Hepatic stellate cell (primary cell): ENCODE measurements at places on chromosomes 1 and 21.

DNA sequence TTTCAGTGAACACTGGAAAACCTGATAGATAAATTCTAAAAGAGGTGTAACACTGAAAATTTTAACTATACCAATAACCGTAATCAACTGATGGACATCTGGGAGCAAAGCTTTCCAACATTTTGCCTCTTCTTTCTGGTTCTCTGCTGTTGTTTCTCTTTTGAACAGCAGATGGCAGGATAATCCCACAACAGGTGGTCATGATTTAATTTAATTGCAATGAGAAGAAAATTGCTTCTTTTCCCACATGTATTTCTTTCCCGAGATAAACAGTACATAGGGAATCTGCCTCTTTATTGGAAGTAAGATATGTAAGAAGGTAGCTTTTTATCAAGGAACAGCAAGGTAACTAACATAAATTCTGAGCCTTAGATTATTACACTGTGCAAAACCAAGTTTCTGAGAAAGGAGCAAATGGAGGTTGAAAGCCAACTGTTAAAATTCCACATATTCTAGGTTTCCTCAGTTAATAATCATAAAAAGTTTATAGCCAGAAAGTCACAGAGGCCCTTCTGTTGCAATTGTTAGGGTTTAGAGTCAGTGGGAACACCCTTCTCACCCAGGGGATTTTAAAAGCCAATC, 72.9 kb downstream of the RPS6KA1 start:
- DNase-seq = no peak

GRCh38 chr1:228464487-228464983, 22.6 kb upstream of the RNF187 start:
- peak; percentile 42 for DNase-seq

GRCh38 chr1:237316352-237316751, 274.4 kb downstream of the RYR2 start:
- no peak for DNase-seq

GRCh38 chr1:3360646-3361257, 93.7 kb upstream of the ARHGEF16 start:
- no peak for DNase-seq

- DNase-seq = no peak
These were observed 32.8 kb upstream of the NRIP1 start for GRCh38 chr21:15097580-15097979.

DNA sequence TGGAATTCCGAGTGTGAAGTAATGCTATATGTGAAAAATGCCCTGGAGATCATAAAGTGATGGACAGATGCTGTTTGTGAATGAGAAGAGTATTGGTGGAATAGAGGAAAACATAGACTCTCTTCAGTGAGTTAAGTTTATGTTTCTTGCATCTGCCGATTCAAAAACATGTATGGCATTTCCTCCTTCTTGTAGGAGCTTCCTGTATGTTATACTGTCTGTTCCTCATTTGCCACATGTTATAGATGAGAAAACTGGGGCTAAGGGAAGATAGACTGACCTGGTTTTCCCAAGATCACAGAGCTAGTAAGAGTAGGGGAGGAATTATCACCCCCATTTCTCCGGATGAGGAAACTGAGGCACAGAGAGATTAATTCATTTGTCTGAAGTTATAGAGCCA, 41.1 kb upstream of the IL20 start:
- no peak for DNase-seq

DNA sequence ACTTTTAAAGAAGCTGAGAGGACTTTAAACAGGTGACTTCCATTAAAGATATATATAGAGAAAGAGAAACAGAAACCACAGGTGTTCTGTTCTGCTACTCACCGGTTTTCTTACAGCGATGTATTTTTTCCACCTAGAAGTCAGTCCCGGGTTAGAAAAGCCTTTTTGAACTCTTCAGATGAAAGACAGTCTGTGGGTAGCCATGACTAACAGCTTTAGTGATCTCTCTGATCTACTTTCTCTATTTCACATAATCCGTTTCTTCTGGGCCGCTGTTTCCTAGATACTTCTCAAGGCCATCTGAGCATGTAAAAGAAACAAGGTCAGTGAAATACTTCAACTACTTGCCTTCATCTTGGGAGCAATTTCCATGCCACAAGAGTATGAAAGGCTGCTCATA, 25.1 kb downstream of the WDR64 start:
- DNase-seq = no peak

- DNase-seq = no peak
These were observed 529.5 kb downstream of the COL11A1 start for GRCh38 chr1:102578804-102579203.

- DNase-seq = no peak
These were observed 562 bp downstream of the SYTL1 start for GRCh38 chr1:27342391-27342777.

- DNase-seq = no peak
These were observed 132.6 kb upstream of the L1TD1 start for GRCh38 chr1:62062087-62062486.

DNA sequence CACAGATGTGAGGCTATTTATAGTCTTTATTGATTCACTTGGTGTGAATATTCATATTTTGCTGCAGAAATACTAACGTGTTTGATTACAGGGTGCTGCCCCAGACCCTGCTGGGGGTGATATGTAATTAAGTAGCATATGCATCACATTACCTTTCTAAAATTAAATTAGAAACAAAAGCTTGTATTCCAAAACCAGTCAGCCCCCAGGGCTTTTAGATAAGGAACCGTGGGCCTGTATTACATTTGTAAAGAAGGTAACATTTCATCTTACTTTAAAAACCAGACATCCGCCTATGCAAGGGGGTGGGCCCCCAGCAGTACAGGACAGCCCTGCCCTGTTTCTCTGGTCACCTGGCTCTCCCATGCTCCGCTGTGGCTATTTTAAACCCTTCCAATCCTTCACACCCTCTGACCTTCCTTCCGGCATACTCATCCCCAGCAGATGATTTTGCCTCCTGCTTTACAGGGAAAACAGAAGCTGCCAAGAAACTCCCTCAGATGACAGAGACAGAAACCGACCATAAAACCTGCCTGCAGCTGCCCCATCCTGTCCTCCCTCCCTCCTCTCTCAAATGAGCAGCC, 22.0 kb upstream of the KCNC4 start:
- peak; percentile 63 for DNase-seq

GRCh38 chr1:90358448-90358847, 358.7 kb downstream of the BARHL2 start:
- no peak for DNase-seq

DNA sequence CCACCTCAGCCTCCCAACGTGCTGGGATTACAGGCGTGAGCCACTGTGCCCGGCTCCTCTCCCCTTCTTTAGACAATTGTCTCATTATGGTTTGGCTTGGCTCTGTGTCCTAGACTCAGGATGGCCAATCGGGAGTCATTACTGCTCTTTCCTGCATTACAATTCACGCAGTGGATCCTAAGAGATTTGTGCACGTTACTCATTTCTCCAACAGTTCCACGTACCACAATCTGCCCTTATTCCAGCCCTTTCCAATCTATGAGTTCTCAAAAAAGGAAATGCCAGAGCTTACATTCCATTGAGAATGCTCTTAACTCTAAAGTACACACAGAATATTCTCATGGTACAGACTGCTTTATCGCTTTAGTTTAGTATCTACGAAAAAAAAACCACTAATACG, 357.0 kb downstream of the GPATCH2 start:
- DNase-seq = no peak

DNA sequence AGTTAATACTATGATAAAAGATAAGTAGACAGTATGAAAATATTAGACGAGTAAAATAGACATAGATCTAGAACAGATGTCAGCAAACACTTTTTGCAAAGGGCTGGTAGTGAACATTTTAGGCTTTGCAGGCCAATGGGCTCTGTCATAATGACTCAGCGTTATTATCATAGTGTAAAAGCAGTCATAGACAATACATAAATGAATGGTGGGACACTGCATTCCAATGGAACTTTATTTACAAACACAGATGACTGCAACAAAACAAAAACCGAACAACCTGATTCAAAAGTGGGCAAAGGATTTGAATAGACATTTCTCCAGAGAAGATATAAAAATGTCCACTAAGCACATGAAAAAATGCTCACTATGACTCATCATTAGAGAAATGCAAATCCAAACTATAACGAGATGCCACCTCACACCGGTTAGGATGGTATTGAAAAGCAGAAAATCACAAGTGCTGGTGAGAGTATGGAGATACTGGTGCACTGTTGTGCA, 7.3 kb downstream of the GSTM5 start:
- peak; percentile 44 for DNase-seq

GRCh38 chr1:245480393-245481120, 325.8 kb downstream of the KIF26B start:
- DNase-seq = no peak

GRCh38 chr1:99496067-99496466, 149.8 kb upstream of the PALMD start:
- no peak for DNase-seq

- peak; percentile 84 for DNase-seq
These were observed 6.1 kb downstream of the ADAMTS4 start for GRCh38 chr1:161192476-161193465.

GRCh38 chr1:109319114-109319513, 12.3 kb upstream of the MYBPHL start:
- no peak for DNase-seq

DNA sequence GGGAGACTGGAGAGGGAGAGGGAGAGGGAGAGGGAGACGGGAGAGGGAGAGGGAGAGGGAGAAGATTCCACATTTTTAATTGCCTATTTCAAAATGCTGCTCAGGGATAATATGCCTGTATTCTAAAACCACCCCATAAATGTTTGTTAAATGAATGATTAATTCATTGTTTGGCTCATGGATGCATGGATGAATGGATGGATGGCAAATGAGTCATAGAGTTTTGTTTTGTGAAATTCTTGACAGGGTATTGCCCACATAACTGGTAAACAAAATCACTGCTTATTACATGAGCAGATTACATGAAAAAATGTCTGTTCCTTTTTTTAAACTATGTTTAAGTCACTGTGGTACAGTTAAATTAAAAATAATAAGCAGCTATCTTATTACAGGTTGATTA, 220.4 kb downstream of the ZP4 start:
- DNase-seq = no peak

- no peak for DNase-seq
These were observed 3.2 kb upstream of the ATP13A2 start for GRCh38 chr1:17014671-17015567.

DNA sequence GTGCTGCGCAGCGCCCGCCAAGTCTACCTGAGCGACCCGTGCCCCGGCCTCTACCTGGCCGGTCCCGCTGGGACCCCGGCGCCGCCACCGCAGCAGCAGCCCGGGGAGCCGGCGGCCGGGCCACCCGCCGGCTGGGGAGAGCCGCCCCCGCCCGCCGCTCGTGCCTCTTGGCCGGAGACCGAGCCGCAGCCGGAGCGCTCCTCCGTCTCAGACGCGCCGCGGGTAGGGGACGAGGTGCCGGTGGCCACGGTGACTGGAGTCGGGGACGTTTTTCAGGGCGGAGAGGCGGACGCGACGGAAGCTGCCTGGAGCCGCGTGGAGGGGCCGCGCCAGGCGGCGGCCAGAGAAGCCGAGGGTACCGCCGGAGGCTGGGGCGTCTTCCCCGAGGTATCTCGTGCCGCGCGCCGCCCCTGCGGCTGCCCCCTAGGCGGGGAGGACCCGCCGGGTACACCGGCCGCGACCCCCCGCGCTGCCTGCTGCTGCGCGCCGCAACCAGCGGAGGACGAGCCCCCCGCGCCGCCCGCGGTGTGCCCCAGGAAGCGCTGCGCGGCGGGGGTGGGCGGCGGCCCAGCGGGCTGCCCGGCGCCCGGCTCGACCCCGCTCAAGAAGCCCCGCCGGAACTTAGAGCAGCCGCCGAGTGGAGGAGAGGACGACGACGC, 646 bp downstream of the IER5 start:
- DNase-seq = no peak

- peak; percentile 19 for DNase-seq
These were observed 24.9 kb downstream of the ZC3H11B start for GRCh38 chr1:219587801-219588561.

DNA sequence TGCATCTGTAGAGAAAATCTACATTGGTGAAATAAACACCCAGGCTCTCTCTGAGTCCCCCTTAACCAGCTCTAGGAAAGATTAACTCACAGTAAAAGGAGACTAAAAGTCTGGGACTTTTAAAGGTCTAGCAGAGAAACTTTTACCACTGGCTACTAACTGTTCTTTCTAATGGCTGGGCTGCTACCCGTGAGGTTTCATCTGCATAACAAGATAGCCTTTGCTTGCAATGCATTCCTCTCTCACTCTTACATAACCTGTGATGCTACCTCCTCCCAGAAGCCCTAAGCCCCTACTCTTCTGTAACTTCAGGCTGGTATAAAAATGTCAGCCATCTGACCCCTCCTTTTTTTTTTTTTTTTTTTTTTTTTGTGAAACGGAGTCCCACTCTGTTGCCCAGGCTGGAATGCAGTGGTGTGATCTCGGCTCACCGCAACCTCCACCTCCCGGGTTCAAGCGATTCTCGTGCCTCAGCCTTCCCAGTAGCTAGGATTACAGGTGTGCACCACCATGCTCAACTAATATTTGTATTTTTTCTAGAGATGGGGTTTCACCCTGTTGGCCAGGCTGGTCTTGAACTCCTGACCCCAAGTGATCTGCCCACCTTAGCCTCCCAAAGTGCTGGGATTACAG, 344.2 kb downstream of the RGS7 start:
- no peak for DNase-seq

- DNase-seq = no peak
These were observed 19.4 kb upstream of the COL18A1 start for GRCh38 chr21:45385549-45386050.

- DNase-seq = no peak
These were observed 106.5 kb downstream of the PLPP3 start for GRCh38 chr1:56472860-56473259.

DNA sequence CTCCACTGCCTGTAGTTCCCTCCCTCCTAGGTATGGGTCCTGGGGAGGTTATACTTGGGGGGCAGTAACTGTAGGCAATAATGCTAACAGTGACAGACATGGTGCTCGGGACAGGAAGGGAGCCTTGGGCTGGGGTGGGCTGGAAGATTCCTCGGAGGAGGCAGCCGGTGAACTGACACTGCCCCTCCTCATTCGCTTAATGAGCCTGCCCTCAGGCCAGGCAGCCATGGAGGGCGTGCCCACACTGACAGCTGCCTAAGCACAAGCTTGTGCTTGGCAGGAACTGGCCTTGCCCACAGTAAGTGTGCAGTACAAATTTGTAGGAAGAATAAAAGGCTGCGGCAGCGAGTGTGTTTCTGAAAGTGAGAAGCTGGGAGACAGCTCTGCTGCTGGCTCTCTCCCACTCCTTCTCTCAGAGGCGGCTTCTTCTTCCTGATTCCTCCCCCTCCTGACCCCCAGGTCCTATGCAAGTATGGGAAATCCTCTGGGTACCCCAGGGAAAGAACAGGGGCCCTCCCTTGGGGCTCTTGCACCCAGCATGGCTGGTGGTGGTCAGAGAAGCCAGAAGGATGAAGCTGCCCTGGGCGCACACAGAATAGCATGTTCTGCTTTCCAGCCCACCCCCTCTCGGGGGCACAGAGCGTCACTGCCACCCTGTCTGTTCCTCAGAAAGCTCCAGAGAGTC, 23.6 kb downstream of the OPTC start:
- DNase-seq = no peak

GRCh38 chr1:63966016-63966415, 192.2 kb downstream of the ROR1 start:
- no peak for DNase-seq

GRCh38 chr1:35790670-35791069, 17.1 kb upstream of the AGO4 start:
- DNase-seq = no peak
